A549 treated with DMSO at 1 μM for 4 hours (cell line): ENCODE measurements at places on chromosomes 1 and 21. TPM values are rescaled to one million over a fixed set of nuclear protein-coding genes. Genes with fewer than 3 reads are reported as not detected.

The PTPN7 gene
- total RNA-seq: 0.05 to 0.11 TPM in 2 of 5 replicates, not detected in the others

The APOBEC4 gene
- total RNA-seq: not detected in 5 replicates

The LCE1E gene
- total RNA-seq: 0.08 TPM in 1 of 5 replicates, not detected in the others

The SERPINC1 gene
- total RNA-seq: 0.07 TPM in 2 of 5 replicates, not detected in the others

The KIAA1614 gene
- 0.64 to 1.3 TPM (median 0.85 TPM) in 5 replicates for total RNA-seq

The MASP2 gene
- total RNA-seq: 0.06 to 0.31 TPM (median 0.09 TPM) in 5 replicates

The TEX38 gene
- total RNA-seq: 0.16 TPM in 1 of 5 replicates, not detected in the others

The GNG4 gene
- total RNA-seq: 12.3 to 19.4 TPM (median 16.4 TPM) in 5 replicates

The CSMD2 gene
- not detected in 5 replicates for total RNA-seq

The ZBTB37 gene
- total RNA-seq: 1.1 to 1.9 TPM (median 1.5 TPM) in 5 replicates

The HFM1 gene
- total RNA-seq: 0.05 to 0.09 TPM (median 0.08 TPM) in 3 of 5 replicates, not detected in the others

The PCAT6 gene
- total RNA-seq: 2.5 to 4.3 TPM (median 3.4 TPM) in 5 replicates

The OR2T29 gene
- not detected in 5 replicates for total RNA-seq

The RASSF5 gene
- 1.2 to 1.6 TPM (median 1.3 TPM) in 5 replicates for total RNA-seq

The SLC26A9 gene
- total RNA-seq: 0.04 to 0.14 TPM (median 0.08 TPM) in 5 replicates

The HSPA6 gene
- 1.5 to 11.0 TPM (median 3.6 TPM) in 5 replicates for total RNA-seq

The LRRC39 gene
- total RNA-seq: 0.13 to 0.15 TPM (median 0.13 TPM) in 3 of 5 replicates, not detected in the others

The CNKSR1 gene
- total RNA-seq: 0.21 to 0.76 TPM (median 0.29 TPM) in 5 replicates

The XCL2 gene
- total RNA-seq: not detected in 5 replicates

The CHRNB2 gene
- 0.36 to 0.45 TPM (median 0.41 TPM) in 5 replicates for total RNA-seq

The KIF14 gene
- 8.9 to 15.1 TPM (median 13.5 TPM) in 5 replicates for total RNA-seq

The CHODL gene
- total RNA-seq: not detected in 5 replicates

The NTRK1 gene
- total RNA-seq: 0.09 to 0.26 TPM (median 0.17 TPM) in 4 of 5 replicates, not detected in the other

The TFF2 gene
- not detected in 5 replicates for total RNA-seq

The LCE6A gene
- not detected in 5 replicates for total RNA-seq

The LRRC42 gene
- 24.1 to 28.4 TPM (median 27.4 TPM) in 5 replicates for total RNA-seq

The ST6GALNAC3 gene
- 0.31 to 1.2 TPM (median 0.63 TPM) in 5 replicates for total RNA-seq

The NR5A2 gene
- 5.7 to 9.4 TPM (median 7.7 TPM) in 5 replicates for total RNA-seq
